ENCODE measurements at places on chromosomes 6 and 20.

- no peak for DNase-seq
These were observed 2.6 kb upstream of the BPIFB4 start for GRCh38 chr20:33076662-33077372.

GRCh38 chr6:67131827-67132226, 1424.8 kb upstream of the EYS start:
- DNase-seq: no peak

DNA sequence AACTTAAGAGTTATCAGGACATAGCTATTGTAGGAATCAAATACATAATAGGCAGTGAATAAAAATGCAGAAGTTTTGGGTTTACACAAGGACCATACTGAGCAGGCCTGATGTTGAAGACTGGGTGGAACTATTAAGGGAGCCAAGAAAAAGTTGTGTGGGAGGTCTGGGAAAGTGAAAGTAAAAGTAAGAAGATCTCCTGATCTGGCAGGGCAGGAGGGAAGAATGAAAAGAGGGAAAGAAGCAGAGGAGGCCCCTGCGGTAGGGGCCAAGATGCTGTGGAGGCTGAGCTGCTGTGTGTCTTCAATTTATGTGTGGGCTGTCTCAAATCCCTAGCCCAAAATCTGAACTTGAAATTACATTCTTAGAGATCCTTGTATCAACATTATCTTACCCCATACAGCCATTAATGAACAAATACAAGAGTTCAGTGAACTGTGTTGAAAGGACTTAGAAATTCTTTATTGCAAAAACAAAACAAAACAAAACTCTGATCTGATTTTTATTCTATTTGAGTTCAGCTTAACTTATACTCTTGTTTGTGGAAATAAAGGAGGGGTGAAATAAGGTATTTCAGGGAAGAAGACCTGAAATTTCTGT, 1183.8 kb downstream of the HACE1 start:
- no peak for DNase-seq

DNA sequence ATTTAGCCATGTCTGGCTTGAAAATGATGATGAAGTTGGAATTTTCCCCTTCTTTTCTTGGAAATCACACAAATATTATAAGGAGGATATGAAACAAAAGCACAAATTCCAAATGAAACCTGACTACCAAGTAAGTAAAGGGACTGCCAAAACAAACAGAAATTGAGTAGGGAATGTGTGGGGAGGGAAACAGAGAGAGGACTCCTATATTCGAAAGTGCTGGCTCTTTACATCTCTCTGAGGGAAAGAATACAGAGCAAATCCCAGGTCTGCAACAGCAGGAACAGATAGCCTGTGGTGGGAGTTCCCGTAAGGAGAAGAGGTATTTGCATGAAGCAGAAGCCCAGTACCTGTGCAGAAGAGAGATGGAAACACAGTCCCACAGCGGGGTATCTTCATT, 583.7 kb downstream of the EPM2A start:
- DNase-seq: no peak

DNA sequence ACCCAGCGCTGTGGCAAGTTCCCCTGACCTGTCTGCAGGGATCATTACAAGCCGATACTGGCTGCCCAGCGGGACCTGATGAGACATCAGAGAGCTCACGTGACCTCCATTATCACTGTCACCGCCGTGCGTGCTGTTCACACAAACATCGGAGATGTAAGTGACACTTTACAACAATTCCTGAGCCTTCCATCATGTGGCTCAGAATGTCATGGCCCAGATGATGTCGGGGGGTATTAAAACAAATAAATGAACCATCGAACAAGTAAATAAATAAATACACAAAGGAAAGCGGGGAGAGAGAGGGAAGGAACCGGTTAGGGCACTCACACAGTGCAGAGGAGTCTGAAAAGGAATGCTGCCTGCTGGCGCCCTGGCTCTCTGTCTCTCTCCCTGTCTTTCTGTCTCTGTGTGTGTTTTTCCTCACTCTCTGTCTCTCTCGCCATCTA, 195.1 kb downstream of the BMP7 start:
- no peak for DNase-seq

- DNase-seq: no peak
These were observed 185.3 kb upstream of the AGPAT4 start for GRCh38 chr6:161459008-161459615.

GRCh38 chr6:141326925-141327324, 805.8 kb upstream of the GJE1 start:
- DNase-seq: no peak

GRCh38 chr6:81777586-81778268, 25.2 kb upstream of the TENT5A start:
- no peak for DNase-seq

DNA sequence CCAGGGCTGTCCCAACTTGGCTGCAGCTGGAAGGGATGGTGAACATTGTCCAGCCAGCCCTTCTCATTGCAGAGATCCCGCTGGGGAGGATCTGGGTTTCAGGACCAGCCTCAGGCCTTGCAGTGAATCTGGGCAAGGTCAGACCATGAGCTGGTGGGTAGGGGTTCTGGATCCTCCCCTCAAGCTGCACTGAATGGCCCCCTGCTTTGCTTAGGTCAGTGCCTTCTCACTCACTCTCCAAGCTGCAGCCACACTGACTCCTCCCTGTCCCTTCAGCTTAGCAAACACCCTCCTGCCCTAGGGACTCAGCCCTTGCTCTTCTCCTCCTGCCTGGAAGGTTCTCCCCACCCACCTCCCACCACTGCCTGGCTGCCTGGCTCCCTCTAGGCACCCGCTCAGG, 95.3 kb upstream of the KCNG1 start:
- DNase-seq: no peak

GRCh38 chr20:53917145-53918019, 153.0 kb downstream of the BCAS1 start:
- DNase-seq: no peak

DNA sequence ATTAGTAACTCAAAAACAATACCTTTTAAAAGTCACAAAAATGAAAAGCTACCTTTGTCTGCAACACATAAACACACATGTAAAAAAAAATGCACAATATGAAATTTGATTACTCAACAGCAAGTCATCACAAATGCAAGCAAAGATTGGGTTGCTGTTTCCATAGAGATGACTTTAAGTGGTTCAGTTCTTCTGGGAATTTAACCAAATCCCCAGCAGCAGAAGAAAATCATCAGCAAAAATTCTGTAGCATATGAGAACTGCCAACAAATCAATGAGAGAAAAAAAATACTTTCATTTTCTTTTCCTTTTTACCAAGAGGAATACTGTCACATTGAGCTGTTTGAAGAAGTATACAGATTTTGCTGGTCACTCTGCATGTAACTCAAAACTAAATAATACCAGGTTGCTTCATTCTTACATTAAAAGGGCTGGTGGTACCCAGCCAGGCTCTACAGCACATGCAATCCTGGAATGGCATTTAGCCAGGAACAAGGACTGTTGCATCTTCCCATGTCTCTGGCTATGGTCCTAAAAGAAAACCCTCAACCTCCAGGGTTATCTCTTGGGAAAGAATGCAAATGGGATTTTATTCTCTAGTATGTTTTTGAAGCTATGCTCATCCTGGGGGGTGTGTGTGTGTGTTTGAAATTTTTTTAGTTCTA, 158.3 kb downstream of the OPRM1 start:
- no peak for DNase-seq

DNA sequence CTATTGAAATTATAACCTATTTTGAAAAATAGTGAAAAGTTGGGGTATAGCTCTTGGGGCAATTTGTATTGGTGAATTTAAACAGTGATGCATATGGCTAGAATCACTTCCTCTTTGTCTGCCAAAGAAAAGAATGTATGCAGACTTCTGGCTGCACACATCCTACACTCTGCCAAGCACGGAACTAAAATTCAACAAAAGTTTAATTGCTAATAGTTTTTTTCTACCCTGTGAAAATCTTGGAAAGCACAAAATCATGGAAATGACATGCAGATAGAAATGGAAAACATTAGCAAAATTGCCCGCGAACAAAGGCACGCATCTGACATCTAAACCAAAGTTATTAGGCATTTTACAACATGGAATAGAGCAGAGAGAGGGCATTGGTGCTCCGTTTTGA, 106.4 kb upstream of the PDE10A start:
- DNase-seq: no peak

GRCh38 chr6:13918686-13919250, 6.0 kb upstream of the RNF182 start:
- DNase-seq: no peak

- peak; percentile 45 for DNase-seq
These were observed 23.1 kb upstream of the UBE2J1 start for GRCh38 chr6:89375427-89376267.

DNA sequence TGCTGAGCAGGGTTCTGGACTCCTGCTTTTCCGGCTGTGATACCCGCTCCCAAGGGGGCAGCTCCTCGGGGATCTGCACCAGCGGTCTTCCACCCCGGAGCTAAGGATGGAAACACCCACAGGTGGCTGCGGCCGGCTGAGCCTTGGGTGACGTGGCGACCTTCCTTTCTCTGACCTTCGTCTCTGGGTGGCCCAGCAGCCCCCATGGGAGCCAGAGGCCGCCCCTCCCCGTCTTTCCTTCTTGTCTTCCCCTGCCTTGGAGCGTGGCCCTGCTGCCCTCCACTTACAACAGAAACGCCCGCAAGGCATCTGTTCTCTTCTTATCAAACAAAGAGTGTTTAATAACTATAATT, 405.7 kb downstream of the TAF4 start:
- DNase-seq: no peak

DNA sequence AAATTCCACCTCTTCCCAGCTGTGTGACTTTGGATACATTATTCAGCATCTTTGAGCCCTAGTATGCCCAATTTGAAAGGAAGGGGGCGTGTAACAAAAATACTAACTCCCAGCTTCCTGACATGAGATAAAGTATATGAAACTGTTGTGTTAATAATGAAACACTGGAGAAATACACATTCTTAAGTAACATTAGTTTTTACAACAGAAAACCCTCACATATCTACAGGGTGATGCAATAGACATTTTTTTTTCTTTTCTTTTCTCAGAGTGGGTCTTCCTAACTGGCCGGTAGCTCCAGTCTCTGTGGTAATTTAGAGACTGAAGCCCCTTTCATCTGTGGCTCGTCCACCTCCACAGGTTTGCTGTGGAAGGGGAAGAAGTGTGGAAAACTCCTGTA, 79.5 kb downstream of the CD83 start:
- no peak for DNase-seq

DNA sequence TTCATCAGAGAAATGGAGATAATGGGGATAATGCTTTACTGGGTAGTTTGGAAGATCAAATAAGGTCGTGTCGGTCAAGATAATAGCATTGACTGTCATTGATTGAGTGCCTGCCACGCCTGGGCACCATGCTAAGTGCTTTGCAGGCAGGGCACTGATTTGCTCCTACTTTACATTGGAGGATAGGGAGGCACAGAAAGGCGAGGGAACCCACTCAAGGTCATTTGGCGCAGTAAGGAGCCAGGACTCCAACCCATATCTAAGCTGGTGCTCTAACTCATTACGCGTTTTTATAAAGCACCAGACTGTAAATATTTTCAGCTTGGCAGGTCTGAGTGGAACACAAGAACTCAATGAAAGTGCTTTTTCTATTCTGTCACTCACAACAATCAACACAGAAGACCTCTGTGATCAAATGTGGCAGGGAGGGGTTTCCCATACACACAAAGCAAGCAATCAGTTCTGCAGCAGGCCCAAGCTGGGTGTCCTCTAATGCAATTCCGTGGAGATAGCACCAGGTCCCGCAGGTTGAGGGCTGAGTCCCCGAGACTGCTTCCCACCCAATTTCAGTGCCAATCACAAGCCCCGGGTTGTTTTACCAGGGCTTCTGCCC, 373.6 kb downstream of the CDH26 start:
- no peak for DNase-seq

DNA sequence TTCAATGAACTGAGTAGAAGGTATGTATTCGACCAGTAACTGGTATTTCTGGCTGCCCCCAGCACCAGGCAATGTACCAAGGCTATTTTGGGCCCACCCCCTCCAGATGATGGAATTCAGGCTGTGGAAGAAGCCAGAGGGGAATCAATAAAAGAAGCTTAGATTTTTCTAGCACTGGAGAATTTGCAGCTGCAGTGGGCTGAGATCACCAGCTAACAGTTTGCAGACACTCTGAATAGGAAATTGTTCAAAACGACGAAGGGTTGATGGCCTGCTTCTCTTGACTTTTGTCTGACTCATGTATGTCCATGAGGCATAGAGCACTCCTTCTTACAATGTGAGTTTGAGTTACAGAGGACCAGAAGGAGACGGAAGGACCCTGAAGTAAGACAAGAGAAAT, 32.4 kb upstream of the FBXO9 start:
- no peak for DNase-seq

- DNase-seq: no peak
These were observed 51.9 kb upstream of the TPD52L1 start for GRCh38 chr6:125101631-125102030.

GRCh38 chr6:14596410-14596809, 478.8 kb downstream of the CD83 start:
- DNase-seq: no peak

DNA sequence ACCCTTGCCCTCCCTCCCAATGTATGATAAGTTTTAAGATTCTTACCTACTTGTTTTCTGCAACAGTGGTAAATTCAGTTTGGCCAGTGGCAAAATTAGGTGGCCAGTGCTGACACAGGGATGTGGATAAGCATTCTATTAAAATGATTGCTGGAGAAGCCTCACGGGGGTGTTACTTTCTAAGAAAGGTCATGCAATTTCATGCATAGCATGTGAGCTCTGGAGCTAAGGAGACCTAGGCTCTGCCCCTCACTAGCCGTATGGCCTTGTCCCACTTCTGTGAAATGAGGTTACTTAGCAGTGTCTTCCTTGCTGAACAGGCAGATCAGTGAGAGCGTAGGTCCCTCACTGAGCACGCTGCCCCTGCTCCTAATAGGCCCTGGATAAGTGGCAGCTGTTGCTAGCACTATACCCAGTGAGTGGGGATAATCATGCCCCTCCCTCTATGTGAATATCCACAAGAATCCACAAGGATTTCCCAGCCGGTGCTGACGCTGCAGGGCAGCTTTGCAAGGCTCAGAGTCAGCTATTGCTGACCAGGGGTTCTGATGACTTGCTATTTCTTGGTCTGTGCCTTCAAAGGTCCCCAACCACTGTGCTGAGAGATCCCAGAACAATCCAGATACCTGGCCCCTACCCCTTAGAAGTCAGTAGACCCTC, 86.5 kb upstream of the MRPS10 start:
- no peak for DNase-seq
